ENCODE measurements at places on chromosomes 6 and 20.

GRCh38 chr6:84967389-84967788 lies 203.0 kb upstream of the TBX18 start:
- no peak for DNase-seq

DNA sequence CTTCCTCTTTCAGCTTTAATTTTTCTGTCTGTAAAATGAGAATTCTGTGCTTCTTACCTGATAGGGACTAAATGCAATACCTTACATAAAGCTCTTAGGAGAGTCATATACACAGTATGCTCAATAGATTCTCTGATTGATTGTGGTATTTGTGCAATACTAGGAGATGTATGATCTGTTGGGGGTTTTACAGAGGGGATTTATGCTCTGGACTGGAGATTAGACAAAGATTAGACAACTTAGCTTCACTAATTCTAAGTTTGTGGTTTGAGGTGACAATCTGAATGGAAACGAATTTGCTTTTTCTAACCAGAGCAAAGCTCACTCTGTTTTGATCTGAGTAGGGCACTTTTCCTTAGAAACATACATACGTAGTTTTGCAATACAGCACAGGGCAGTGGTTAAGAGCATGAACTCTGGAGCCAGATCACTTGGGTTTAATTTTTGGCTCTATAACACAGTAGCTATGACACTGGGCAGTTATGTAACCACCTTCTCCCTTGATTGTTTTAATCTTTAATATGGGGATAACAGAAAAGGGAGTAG lies 126.2 kb downstream of the RNF144B start:
- DNase-seq = no peak

- DNase-seq = peak; percentile 24
Measured at GRCh38 chr20:21303872-21304586, 898 bp downstream of the XRN2 start.

GRCh38 chr6:71375676-71376075 lies 87.1 kb downstream of the OGFRL1 start:
- DNase-seq = no peak

DNA sequence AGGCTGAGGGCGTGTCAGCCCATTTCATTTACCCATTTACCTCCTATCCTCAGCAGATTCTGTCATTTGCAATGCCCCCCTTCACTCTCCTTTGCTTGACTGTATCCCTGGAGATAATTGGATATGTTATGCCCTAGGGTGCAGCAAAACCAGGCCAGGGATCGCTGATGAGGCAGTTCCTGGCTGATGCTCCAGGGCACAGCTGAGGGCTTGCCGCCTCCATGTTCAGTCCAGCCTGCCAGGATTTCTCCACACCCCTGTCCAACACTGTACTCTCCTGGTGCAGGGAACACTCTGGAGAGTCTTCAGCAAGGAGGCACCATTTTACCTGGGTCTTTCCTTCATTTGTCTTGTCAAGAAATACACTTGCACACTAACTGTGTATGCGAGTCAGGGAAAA lies 532.1 kb upstream of the CHD6 start:
- no peak for DNase-seq

- peak; percentile 64 for DNase-seq
Measured at GRCh38 chr20:20360464-20360863, 7.4 kb upstream of the INSM1 start.

GRCh38 chr6:111828809-111829208 lies 44.4 kb downstream of the FYN start:
- DNase-seq = no peak

- no peak for DNase-seq
Measured at GRCh38 chr20:51647674-51648570, 105.4 kb upstream of the NFATC2 start.

DNA sequence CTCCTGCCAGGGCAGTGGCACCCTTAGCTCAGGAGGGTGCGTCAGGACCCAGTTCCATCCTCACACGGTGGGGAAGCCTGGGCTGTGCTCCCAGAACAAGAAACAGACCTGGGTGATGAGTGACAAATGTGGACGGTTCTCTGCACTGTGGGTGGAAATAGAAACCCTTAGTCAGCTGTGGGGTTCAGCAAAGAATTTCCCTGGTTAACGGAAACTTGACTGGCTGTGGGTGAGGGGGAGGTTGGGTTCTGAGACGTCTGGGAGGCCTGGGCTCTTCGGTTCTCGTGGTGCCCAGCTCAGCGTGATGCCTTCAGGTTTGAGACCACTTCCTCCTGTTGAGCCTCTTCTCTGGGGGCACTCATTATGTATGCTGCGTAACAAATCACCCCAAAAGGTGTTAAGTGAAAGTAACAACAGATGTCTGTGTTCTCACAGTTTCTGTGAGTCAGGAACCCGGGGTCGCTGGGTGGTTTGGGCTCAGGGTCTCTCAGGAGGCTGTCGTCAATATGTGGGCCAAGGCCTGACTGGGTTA lies 53.1 kb upstream of the FAM83D start:
- no peak for DNase-seq

DNA sequence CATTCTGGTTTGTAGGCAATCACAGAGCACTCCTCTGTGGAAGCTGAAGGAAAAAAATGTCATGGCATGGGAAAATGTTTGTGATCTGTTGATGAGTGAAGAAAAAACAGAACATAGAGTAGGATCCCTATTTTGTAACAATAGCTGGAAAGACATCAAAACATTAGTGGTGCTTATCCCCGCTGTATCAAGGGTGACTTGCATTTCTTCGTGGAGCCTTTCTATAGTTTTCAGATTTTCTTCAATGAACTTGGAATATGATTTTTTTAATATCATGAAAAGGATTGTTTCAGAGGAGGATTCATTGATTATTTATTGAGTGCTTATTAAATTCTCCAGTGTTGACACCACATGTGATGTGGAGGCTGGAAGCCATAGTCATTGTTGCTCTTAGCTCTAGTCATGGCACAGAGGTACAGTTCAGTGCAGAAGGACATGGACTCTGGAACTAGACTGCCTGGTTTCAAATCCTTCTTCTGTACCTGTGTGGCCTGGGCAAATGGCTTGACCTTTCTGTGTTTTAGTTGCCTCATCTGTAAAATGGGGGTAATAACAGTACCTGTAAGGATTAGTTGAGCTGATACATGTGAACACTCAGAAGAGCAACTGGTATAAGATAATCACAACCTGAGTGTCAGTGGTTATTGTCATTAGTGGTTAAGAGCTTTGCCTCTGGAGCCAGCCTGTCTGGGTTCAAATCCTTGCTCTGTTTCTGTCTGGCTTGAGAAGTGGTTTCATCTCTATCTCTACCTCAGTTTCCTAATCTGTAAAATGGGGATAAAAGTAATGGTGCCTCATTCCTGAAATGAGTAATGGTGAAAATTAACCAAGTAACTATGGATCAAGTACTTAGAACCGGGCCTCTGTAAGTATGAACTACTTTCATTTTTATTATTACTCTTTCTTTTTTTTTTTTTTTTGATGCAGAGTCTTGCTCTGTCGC lies 14.7 kb upstream of the CDKN1A start:
- no peak for DNase-seq

DNA sequence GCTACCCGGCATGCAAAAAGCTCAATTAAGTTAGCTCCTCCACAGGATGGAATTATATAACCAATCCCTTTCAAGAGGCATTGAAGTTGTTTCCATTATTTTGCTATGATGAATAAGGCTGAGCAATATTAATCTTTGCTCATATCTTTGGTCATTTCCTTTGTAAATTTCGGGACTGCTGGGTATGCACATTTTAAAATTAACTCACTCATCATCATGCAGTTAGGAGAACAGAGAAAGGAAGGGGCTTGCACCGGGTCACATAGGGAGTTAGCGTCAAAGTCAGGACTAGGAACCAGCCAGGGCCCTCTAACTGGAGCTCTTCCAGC lies 430 bp upstream of the FAM110A start:
- DNase-seq = no peak

GRCh38 chr6:18432180-18432579 lies 45.0 kb downstream of the RNF144B start:
- no peak for DNase-seq

GRCh38 chr6:42724825-42725224 lies 2.4 kb upstream of the PRPH2 start:
- no peak for DNase-seq

DNA sequence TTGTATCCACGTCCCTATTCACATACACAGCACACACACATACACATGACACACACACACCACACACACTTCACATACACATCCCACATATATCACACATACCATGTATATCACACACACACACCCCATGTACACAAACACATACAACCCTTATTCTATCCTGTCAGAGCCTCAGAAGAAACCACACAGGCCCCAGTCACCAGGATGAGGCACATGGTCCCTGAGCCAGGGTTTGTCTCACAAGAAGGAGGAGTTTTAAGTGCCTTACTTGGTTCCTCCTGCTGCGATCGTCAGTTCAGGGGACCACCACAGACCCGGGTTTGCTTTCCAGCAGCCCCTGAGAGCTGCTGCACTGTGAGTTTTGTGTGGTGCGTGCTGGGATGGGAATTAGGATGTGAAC lies 23.6 kb downstream of the BFSP1 start:
- no peak for DNase-seq

GRCh38 chr6:119653329-119653728 lies 303.8 kb upstream of the MAN1A1 start:
- DNase-seq = no peak

GRCh38 chr6:166157930-166158617 lies 9.6 kb downstream of the TBXT start:
- no peak for DNase-seq

GRCh38 chr20:25247000-25247517 lies 826 bp upstream of the PYGB start:
- no peak for DNase-seq

- peak; percentile 24 for DNase-seq
Measured at GRCh38 chr6:89818977-89819335, 638 bp downstream of the MDN1 start.

GRCh38 chr20:47503685-47504084 lies 2.0 kb downstream of the NCOA3 start:
- no peak for DNase-seq

GRCh38 chr6:84228198-84228543 lies 728 bp upstream of the CEP162 start:
- DNase-seq = no peak

DNA sequence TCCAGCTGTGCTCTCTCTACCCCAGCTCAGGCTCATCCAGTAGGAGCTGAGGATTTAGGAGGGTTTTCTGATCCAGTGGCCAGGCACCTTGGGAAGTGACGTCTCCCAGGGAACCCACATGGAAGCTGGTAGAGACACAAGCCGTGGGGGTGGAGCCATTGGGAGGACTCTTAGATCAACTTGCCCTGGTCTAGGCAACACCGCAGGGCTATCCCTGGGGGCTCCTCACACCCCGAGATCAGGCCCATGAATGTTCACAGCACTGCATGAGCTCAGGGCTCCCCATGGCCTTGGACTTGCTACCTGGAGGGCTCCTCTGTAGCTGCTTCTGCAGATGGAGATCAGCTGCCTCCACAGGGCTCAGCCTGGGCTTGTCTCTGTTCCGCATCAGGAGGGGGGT lies 112.1 kb downstream of the CDH4 start:
- no peak for DNase-seq

- no peak for DNase-seq
Measured at GRCh38 chr6:112827793-112828192, 480.7 kb downstream of the RFPL4B start.

- no peak for DNase-seq
Measured at GRCh38 chr20:62924442-62925075, 1.7 kb downstream of the DIDO1 start.
